ENCODE measurements at places on chromosomes 3 and 15.

GRCh38 chr15:69392352-69392751 is 21.8 kb upstream of the KIF23 start:
- DNase-seq = no peak

DNA sequence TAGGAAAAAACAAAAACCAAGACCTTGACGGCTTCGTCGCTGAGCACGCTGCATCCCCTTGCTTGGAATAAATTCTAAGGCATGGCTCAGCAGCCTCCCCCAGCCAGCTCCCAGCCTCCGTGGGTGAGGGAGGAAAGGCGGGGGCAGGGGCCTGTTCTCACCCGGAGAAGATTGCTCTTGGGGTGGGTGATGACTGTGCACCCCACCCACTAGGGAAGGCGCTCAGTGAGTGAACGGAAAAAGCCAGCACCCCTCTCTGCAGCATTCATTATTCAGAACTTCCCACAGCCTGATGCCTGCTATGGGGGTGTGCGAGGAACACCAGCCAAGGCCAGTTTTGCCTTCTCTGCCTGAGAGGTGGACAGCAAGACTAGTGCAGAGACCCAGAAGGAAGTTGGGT is 19.3 kb upstream of the NTRK3 start:
- DNase-seq = no peak

GRCh38 chr15:66938114-66938830 is 127.1 kb upstream of the SMAD3 start:
- no peak for DNase-seq

- DNase-seq = no peak
Observed at GRCh38 chr3:171480526-171480925, 20.3 kb upstream of the TNIK start.

GRCh38 chr3:58217209-58217811 is 6.5 kb upstream of the DNASE1L3 start:
- DNase-seq = peak; percentile 17

- DNase-seq = no peak
Observed at GRCh38 chr3:21613372-21614070, 137.5 kb downstream of the ZNF385D start.

GRCh38 chr3:76372497-76372896 is 587.1 kb upstream of the ZNF717 start:
- no peak for DNase-seq

- no peak for DNase-seq
Observed at GRCh38 chr15:36407647-36408046, 171.8 kb upstream of the CDIN1 start.

- no peak for DNase-seq
Observed at GRCh38 chr3:73786321-73786807, 161.6 kb upstream of the PDZRN3 start.

DNA sequence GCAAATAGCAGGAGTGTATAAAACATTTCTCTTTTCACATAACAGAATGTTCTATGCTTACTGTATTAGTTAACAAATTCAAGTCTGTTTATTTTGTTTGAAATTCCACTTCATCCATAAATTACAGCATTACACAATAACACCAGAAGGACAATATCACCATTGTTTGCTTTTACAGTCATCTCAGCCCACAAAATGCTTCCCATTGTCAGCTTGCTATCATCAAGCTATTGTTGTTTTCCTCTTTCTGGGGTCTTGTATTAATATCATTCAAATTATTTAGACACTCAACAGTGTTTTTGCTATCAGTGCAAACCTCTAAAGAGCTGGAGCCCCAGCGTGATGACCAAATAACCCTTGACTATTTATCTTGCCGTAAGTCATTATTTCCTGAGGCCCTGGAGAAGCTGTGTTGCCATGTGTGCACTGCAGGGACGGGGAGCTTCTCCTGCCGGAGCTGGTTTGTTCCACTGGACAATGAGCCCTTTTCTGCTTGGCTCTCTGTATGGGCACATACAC is 1.1 kb downstream of the SAMMSON start:
- no peak for DNase-seq

- peak; percentile 73 for DNase-seq
Observed at GRCh38 chr3:141646760-141647561, 91.1 kb upstream of the RNF7 start.

DNA sequence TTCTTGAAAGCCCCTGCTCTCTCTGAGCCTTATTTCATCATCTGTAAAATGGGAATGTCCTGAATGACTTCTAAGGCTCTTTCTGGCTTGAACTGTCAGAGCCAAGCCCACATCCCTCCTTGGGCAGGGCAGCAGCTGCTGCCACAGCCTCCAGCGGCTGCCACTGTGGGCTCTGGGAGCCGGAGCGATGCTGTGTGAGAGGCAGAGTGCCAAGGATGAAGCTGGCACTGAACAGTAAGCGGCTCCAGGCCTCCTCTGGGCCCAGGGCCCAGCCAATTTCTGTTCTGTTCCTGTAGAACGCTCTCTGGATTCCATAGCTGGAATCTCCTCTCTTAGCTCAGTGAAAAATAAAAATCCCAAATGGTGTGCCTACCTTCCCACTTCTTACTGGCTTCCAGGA is 4.4 kb downstream of the CPLX3 start:
- DNase-seq = no peak

GRCh38 chr3:195268576-195269309 is 2.2 kb downstream of the XXYLT1 start:
- no peak for DNase-seq

All from LNCaP clone FGC (cell line).